ENCODE measurements at places on chromosomes 7 and 10. TPM values are rescaled to one million over a fixed set of nuclear protein-coding genes. Genes with fewer than 3 reads are reported as not detected.

TCF7L2 gene
- 52.9 TPM for polyA plus RNA-seq

NPSR1 gene
- not detected for polyA plus RNA-seq

MSMB gene
- polyA plus RNA-seq, result not detected

DNA sequence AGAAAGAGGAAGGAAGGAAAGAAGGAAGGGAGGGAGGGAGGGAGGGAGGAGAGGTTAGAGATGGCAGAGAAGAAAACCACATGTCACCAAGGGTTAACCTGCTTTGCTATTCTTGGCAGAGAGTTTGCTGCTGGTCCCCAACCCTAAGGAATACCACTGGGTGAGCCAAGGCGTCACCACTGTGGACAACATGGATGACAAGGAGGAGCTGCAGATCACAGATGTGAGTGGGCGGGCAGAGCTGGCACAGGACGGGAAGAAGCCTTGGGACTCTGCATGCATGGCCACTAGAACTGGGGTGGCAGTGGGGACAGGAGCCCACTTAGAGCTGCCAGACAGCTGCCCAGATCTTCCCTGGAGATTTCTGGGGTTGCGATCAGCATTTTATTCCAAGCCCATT lies 17.2 kb upstream of the MYH16 start:
- DNase-seq, result no peak

GRCh38 chr7:78510580-78511188 lies 712.1 kb downstream of the PHTF2 start:
- DNase-seq, result peak; percentile 22

DNA sequence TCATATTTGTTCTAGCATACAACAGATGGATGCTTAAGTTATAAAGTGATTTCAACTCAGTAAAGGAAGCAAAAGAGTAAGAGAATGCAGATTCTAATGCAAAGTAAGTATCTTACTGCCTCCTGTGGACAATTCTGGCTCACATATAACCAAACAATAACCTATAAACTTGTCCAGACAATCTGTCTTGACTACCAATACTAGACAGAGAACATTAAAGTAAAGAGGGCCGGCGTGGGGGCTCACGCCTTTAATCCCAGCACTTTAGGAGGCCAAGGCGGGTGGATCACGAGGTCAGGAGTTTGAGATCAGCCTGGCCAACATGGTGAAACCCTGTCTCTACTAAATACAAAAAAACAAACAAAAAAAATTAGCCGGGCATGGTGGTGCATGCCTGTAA lies 329.3 kb downstream of the CACNA2D1 start:
- no peak for DNase-seq

DNA sequence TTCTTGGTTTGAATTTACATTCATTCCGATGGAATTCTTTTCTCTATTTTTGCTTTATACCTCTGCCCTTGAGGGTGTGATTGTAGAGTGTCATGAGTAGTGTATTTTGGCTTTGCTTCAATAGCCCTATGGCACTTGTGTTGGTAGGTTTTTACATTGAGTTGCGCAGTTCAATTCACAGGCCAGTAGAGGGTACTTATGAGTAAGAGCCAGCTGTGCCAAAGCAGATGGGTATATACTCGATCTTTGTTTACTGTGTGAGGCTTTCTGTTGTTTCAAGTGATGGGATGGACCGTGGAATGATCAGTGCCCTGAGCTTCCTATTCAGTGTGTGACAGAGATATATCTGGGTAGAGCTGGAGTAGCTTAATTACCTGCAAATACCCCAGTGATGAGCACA lies 4.3 kb upstream of the AKR1C3 start:
- no peak for DNase-seq

GRCh38 chr7:154709840-154710520 lies 292.9 kb downstream of the PAXIP1 start:
- no peak for DNase-seq

DNA sequence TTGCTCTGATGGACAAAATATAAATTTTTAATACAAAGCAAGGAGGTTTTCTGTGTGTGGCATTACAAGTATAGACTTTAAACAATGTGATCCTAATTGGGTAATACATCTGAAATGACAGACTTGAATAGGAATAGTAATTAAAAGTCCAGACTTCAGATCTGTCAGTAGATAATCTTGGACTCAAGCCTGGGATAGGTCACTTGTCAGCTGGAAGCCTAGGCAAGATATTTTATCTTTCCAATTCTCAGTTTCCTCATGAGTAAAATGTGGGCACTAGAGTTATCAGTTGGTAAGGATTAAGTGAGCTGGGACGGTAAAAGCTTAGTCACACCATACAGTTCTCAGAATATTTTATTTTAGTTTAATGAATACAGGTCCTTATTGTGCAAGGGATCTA lies 10.4 kb upstream of the ZMYND11 start:
- DNase-seq, result no peak

DNA sequence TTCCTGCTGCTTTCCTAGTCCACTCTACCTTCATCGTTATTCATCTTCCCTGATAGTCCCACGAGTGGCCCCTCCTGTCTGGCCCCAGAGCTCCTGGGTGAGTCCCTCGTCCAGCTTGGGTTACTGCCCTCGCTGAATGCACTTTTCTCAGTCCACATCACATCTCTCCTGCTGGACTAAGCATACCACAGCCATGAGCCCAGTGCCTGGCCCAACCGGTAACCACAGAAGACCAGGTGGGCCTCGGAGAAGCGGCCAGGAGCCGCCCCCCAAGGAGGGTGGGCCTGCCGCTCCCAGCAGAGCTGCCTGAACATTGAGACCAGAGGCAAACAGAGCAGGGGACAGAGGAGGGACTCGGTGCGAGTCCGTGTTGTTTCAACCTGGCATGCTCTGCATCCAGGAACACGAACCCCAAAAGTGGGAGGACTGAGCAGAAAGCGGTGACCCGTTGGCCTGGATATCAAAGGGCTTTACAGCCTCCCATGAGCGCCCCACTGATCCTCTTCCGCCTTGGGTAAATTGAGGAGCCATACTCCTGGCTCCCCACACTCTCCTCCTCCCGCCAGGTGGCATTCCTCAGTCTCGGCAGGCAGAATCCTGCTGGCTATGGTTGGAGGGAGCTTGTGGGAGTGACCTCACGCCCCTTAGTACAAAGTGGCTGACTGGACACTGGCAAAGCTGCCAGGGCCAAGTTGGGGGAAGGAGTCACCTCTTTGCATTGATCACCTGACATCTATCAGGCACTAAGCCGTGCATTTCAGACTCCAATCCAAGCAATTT lies 13.3 kb downstream of the TMEM72 start:
- peak; percentile 38 for DNase-seq

DNA sequence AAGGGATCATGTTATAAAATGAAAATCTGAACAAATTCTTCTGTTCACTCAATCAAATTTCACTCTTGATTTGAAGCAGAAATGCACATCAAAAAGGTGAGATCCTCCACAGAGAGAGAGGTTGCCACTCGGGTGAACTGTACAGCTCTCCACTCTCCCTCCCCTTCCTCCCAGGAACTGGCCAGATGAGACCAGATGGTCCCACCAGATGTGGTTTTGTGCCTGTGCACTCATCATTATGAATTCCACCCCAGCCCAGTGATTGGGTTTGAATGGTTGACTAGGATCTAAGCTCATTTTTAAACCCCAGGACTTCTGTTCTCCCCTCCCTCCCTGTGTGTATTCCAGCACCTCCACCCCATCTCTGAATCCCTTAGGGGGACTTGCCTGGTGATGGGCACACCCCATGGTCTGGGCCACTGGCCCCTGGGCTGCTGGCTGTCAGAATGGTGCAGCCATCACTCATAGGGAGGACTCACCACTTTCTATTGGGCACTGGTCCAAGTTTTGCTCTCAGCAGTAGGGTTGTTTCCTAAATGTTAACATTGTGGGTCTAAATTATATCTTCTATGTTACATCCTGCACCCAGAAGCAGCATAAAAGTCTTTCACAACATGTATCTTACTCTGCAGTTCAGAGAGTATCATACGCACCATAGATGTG lies 393.1 kb downstream of the TNS3 start:
- no peak for DNase-seq

DNA sequence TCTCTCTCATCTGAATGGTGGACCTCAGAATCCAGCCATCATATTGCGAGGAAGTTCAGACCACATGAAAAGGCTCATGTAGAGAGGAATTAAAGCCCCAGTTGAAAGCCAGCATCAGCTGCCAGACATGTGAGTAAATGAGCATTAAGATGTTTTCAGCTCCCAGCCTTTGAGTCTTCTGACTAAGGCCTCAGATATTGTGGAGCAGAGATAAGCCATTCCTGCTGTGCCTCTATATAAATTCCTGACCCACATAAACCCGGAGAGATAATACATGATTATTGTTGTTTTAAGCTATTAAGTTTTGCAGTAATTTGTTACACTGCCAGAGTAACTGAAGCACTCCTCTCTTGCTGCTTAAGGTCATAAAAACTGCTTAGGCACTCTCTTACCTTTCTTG lies 14.6 kb downstream of the FAM149B1 start:
- DNase-seq, result no peak

DNA sequence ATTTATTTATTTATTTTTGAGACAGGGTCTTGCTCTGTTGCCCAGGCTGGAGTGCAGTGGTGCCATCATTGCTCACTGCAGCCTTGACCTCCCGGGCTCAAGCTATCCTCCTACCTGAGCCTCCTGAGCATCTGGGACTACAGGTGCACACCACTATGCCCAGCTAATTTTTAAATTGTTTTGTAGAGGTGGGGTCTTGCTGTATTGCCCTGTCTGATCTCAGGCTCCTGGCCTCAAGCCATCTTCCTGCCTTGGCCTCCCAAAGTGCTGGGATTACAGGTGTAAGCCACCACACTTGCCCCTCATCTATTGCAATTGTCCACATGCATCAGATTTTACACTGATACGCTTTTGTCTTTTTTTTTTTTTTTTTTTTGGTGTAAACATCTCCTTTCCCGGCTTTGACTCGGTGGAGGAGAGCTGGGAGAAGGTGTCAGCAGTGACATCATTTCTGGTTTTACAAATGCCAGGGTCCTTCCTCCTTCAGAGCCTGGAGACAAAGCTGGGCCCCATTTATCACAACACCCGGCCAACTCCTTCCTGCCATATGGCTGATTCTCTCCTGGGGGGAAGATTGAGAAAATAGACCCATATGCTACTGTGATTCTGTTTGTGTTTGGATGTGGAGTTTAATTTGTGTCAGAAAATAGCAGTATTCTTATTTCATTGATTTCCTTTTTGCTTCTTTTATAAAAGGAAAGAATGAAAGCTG lies 61.3 kb downstream of the GALNT17 start:
- DNase-seq, result no peak

DNA sequence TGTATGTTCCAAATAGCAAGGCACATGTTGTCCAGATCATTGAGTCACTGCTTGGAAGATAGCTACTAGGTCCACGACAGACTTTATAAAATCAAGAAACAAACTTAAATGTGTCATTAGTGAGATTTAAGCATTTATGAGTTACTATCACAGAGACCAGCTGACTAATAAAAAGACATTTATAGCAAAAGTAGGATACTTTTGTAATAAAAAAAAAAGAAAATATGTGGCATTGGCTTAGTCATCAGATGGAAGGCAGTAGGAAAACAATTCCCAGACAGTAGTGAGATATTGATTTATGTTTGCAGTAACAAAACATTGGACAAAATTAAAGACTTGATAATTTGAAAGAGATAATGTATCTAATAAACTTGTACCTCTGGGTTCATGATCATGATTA lies 881.0 kb upstream of the LRRN3 start:
- no peak for DNase-seq
